Activated T-cell treated with anti-CD3 and anti-CD28 coated beads for 24 hours (primary cell): ENCODE measurements at places on chromosomes 16 and 17.

GRCh38 chr16:57619606-57620334 lies 8.7 kb upstream of the ADGRG1 start:
- DNase-seq: no peak

DNA sequence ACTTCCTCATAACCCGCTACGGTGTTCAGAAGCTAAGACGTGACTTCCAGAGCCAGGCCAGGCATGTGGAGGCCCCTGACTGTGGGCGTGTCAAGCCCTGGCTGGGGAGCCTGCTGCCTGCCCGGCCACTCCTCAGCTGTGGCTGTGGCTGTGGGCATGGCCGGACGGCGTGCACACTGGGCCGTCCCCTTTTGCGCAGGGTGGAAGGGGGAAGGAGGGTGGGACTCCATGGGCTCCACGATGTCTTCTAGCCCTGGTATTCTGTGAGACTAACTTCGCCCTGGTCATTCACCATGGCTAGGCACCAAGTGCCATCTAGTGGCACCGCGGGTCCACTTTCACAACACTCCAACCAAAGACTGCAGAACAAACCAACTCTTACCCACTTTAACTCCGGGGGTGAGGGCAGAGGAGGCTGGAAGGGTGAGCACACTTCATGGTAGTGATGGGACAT lies 67.9 kb downstream of the N4BP1 start:
- DNase-seq: no peak

GRCh38 chr17:41536741-41537613 lies 8.9 kb upstream of the KRT19 start:
- DNase-seq: no peak

- no peak for DNase-seq
These were observed 5.0 kb upstream of the TRAF4 start for GRCh38 chr17:28738680-28739384.

DNA sequence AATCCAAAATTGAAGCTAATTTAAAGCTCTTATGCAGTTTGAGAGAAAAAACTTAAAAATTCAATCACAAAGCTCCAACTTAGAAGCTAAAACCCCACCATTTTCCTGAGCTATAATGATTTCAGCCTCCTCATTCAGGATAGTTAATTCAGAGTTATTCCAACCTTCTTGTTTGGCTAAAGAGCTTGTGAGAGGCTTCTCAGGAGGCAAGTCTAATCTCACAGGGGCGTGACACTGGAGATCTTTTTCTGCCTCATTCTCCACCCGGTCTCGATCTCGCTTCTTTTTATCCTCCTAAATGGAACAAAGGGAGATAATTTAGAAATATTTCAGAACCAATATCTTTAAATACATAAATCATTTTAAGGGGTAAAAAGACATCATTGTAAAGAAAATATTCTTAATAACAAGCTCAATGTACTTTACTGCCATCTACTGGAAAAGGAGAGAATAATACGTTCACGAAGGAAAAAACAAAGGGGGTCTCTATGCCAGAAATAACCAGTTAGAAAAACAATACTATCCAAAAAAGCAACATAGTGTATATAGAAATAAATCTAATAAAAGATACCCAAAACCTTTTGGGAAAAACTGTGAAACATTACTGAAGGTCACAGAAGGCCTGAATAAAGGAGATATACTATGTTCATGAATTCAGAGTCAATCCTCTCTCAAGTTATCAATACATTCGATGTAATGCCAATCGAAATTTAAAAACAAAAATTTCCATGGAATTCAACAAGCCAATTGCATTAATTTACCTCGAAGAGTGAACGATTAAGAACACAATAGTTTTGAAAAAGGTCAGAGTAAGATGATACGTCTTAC lies 13.9 kb downstream of the BRD7 start:
- no peak for DNase-seq

- no peak for DNase-seq
These were observed 254.4 kb downstream of the HAPSTR1 start for GRCh38 chr16:9345880-9346279.

- no peak for DNase-seq
These were observed 284.0 kb downstream of the SEC14L1 start for GRCh38 chr17:77424585-77425344.

GRCh38 chr17:4066210-4066609 lies 76.6 kb downstream of the ZZEF1 start:
- no peak for DNase-seq

GRCh38 chr16:87317750-87318644 lies 805 bp upstream of the C16orf95 start:
- DNase-seq: peak; percentile 23

- no peak for DNase-seq
These were observed 32.7 kb downstream of the DBNDD1 start for GRCh38 chr16:89986600-89986999.

- DNase-seq: peak; percentile 46
These were observed 22.2 kb upstream of the PEMT start for GRCh38 chr17:17613708-17614114.

- no peak for DNase-seq
These were observed 1747.9 kb downstream of the TP53TG3F start for GRCh38 chr16:35207059-35207999.

GRCh38 chr16:17347624-17348023 lies 123.1 kb downstream of the XYLT1 start:
- no peak for DNase-seq

- DNase-seq: no peak
These were observed 42.4 kb upstream of the GNG13 start for GRCh38 chr16:842711-843560.

GRCh38 chr17:45326626-45327025 lies 9.8 kb upstream of the MAP3K14 start:
- no peak for DNase-seq

DNA sequence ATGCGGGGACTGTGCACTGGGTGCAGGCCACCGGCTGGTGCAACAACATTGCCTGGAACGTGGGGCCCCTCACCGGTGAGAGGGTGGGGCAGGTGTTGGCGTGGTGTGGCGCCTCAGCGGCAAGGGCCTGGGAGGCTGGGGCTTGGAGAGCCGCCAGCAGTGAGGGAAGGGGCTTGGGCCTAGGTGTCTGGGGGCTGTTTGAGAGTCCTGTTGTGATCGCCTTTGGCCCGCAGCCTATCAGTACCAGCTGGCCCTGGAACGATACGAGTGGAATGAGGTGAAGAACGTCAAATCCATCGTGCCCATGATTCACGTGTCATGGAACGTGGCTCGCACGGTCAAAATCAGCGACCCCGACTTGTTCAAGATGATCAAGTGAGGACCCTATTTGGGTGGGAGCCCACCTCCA lies 2.6 kb upstream of the TMEM88 start:
- no peak for DNase-seq

DNA sequence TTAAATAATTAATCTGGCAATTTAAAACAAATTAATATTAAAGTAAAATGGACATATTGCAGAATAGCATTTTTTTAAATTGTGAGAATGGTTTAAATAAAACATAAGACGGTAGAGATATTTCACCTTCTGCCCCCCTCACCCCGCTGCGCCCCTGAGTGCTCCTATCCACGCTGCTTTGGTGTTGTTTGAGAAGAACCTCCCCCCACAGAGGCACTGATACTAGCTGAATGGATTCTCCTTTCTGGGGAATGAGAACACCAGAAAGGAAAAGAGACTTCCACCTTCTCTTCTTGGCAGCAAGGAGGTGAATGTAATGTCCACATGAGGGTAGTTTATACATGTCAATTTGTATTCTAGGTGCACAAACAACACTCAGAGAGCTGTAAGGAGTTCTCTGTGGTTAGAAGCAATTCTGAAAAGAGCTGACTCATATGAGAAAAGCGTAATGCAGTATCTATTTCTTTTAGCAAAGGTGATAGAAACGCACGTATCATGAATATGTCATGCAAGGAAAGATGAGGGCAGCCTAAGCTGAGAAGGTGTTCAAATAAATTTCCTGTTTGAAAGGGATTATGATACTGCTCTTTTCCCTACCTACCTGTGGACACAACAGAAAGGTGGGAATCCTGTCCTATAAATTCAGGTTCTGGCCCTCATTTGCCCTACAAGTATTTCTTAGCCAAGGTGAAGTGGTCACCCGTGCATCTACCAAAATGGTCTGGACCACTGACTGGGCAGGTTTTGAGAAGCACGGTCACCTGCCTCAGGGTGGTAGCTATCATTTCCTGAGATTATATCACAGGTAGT lies 126.9 kb downstream of the PARN start:
- DNase-seq: no peak

GRCh38 chr16:72277749-72278148 lies 105.8 kb upstream of the PMFBP1 start:
- no peak for DNase-seq

DNA sequence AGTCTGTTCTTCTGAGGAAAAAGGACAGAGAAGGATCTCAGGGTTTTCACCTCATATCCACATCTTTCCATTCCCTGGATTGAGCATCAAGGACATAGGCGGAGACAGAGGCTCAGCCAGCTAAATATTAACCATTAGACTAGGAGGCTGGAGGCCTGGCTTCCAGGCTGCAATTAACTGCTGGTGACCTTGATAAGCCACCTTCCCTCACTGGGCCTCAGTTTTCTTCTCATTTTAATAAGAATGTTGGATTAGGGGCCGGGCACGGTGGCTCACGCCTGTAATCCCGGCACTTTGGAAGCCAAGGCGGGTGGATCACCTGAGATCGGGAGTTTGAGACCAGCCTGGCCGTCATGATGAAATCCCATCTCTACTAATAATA lies 25.6 kb upstream of the CNOT1 start:
- DNase-seq: no peak

GRCh38 chr17:31400481-31400950 lies 9.0 kb downstream of the RAB11FIP4 start:
- no peak for DNase-seq

DNA sequence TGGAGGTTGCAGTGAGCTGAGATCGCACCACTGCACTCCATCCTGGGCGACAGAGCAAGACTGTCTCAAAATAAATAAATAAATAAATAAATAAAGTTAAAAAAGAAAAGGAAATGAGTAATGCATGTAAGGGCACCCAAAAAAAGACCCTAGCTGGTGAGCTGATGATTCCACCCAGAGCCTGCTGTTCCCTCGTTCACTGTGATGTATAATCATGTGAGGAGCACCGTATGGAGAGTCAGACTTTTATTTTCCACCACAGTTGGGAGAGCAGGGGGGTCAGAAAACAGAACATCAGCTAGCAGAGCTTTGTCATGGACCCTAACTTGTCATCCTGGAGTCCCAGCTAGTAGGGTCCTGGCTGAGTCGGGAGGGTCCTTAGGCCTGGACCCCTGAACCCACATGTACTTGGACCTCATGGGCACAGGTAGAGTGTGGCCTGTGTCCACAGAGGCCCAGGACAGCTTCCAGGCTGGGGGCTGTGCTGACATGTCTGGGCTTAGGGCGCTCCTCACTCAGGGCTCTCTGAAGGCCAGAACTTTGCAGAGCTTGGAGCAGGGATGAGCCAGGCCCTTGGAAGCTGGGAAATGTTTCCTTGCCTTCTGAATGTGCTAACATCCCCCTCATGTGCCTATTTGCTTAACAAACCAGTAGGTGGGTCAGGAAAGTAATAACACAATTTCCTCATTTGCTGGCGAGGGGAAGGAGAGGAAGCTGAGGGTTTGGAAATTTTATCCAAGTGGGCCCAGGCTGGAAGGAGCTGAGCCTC lies 18.8 kb upstream of the LASP1NB start:
- no peak for DNase-seq
